ENCODE measurements at places on chromosomes 2 and 18.
A peak's percentile ranks its signal among the peaks of the same experiment; 100 is the strongest.

- peak; percentile 50 for DNase-seq
Observed at GRCh38 chr2:178109813-178110212, 2.4 kb upstream of the RBM45 start.

GRCh38 chr18:5601188-5601624 lies 57.4 kb upstream of the EPB41L3 start:
- no peak for DNase-seq

DNA sequence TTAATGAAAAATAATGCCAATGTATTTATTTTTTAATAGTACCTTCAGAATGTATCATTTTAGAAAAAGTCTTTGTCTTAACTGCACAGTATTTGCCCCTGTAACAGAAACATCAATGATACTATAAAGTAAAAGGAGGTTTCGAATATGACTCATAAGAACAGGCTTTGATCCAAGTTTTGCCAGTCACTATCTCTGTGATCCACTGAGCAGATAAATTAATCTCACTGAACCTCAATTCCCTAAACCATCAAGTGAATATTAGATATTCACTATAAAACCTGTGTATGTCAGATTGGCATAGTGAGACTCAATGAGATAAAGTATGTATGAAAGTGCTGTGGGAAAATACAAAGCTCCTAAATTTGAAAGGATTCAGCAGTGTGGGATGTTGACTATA lies 292.1 kb downstream of the EXOC6B start:
- DNase-seq: no peak

DNA sequence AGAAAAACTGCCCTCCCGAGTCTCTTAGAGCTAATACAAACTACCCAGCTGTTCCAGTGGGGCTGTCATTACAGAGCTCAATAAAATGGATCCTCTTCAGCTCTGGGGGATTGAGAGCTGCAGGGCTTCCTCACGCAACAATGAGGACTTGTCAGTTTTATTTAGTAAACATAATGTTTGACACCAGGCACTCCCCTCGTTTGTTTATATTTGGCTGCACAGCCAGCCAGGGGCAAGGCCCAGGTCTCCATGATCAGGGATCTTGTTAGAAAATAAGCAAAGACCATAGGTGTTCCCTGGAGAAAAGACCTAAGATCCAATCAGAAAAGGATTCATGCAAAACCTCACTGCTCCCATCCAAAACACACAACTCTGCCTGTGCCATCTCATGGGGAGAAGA lies 158.2 kb downstream of the C1D start:
- DNase-seq: no peak

DNA sequence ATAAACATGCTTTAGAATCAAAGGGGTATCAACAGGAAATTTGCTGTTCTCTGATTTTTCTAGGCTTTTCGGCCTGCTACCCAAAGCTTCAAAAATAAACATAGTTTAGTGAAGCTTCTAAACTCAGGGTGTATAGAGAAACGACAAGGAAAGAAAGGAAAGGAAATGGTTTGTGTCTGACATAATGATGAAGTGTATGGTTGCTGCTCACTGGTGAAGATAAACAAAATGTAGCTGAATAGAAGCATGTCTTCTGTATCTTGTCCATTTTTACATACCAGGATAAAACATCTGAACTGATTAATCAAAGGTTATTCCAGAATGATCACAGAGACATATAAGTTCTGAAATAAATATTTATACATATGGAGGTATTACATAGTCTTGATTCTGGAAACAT lies 1324.6 kb upstream of the NRXN1 start:
- no peak for DNase-seq

- no peak for DNase-seq
Observed at GRCh38 chr18:68826121-68826520, 28.2 kb downstream of the CCDC102B start.
